CD4-positive, alpha-beta T cell treated with Interleukin-6 for 4 hours (primary cell): ENCODE measurements at places on chromosomes 4 and X.

DNA sequence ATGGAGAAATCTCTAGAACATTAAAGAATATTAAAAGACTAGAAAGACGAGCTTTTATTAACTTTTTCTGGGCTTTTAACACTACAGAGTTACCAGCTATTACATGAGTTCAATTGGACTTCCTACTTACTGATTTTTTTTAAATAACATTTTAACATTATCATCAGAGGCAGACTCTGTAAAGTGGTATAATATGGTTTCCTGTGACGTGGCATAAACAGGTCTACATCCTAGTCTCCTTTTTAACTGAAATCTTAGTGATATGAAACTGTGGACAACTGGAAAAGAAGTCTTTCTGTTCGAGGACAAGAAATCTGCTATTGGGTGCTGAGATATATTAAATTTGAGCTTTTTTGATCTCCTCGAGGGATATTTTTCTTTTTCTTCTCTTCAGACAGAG lies 48.7 kb upstream of the ABCG2 start:
- no peak for DNase-seq

DNA sequence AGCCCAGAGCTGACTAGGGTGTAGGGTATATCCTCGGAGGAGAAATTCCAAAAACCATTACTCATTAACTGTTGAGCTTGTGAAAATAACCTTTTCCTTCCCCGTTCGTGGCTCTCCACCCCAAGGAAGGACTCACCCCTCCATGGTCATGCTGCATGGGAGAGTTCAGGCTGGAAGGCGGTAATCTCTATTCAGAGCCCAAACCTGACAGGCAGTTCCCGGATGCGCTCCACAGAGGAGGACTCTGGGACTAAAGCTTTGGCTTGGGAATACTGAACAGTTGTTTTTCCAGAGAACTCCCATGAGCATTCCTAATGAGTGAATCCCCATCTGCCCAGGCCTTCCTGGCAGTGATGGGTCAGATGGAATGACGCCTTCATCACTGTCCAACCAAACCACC lies 125.4 kb downstream of the BCOR start:
- DNase-seq: no peak

DNA sequence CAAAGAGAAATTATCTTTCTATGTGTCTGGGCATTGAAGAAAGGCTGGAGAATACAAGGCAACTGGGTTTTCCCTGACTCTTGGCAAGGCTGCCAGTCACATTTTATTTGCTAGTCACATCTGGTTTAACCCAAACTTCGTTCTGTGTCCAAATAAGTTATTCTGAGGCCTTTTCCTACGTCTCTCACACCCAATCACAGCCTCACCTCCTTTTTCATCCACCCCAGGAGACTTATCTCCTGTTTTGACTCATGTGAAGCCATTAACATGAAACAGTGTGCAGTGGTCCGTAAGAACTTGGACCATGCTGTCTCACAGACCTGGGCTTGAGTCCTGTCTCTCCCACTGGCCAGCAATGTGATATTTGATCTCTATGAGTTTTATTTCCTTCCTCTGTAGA lies 59.3 kb downstream of the CNGA2 start:
- DNase-seq: no peak

GRCh38 chr4:38846015-38846414 lies 10.6 kb downstream of the TLR6 start:
- DNase-seq: no peak

- DNase-seq: no peak
Measured at GRCh38 chrX:19660604-19661255, 145.4 kb upstream of the MAP3K15 start.

- no peak for DNase-seq
Measured at GRCh38 chrX:42290608-42291007, 367.3 kb upstream of the CASK start.

DNA sequence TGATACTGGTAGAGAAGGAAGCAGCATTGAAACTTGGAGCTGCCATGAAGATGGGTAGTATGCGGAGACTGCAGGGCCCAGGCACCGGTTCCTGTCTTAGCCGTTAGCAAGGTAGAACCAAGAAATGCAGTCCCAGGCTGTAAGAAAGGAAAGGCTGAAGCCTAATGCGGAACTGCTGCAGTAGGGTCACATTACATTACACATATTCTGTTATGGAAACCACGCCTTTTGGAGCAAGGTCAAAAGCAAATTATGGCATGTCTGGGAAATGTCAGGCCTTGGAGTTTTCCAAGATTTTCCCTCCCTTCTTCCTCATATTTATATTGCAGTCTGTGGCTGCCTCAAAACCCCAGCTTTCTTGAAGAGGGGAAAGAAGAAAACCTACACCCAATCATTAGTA lies 204.8 kb upstream of the RASGEF1B start:
- no peak for DNase-seq

- DNase-seq: no peak
Measured at GRCh38 chrX:150049647-150050046, 111.4 kb upstream of the EOLA2 start.

DNA sequence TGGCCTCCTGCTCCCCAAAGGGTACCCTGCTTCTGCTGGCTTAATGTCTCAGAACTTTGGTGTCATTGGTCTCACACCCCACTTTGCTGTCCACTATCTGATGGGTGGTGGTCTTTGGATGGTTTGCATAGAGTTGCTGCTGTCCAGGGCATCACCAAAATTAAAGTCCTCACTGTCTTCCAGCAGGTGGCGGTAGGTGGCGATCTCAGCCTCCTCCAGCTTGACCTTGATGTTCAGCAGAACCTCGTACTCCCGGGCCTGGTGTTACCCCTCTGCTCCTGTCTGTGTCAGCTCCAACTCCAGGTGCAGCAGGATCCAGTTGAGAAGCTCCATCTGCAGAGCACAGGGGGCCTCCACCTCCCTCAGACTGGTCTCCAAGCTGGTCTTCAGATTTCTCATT lies 1169.5 kb upstream of the PABPC4L start:
- DNase-seq: no peak

DNA sequence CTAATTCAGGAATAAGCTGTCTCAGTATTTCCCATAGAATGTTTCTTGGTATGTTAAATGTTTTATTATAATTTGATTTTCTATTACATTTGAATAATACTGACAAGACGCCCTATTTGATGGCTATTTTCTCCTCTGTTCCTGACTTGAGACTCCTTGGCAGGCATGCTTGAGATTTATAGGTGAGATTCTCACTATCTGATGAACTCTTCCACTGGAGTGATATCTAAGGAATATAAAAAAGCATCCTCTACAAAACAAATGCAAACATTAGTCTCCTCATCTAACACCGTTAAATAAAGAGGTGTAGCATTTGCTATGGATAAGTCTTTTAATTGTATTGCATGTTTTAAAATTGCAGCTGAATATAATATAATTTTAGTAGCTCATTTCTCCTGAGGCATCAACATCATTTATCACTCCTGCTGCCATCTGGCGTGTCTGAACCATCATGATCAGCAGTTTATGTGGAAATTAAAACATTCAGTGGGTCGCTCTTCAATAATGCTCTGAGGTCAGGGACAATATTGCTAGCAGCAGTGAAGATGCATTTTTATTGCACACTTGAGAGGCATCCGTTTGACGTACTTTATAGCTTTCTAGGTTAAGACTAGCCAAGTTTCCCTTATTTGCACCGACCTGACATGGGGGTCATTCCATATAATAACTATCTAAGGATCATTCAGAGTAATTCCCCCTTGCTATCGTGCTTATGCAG lies 210.4 kb upstream of the GALNTL6 start:
- DNase-seq: no peak

GRCh38 chr4:151644622-151645021 lies 116.2 kb downstream of the GATB start:
- DNase-seq: no peak

DNA sequence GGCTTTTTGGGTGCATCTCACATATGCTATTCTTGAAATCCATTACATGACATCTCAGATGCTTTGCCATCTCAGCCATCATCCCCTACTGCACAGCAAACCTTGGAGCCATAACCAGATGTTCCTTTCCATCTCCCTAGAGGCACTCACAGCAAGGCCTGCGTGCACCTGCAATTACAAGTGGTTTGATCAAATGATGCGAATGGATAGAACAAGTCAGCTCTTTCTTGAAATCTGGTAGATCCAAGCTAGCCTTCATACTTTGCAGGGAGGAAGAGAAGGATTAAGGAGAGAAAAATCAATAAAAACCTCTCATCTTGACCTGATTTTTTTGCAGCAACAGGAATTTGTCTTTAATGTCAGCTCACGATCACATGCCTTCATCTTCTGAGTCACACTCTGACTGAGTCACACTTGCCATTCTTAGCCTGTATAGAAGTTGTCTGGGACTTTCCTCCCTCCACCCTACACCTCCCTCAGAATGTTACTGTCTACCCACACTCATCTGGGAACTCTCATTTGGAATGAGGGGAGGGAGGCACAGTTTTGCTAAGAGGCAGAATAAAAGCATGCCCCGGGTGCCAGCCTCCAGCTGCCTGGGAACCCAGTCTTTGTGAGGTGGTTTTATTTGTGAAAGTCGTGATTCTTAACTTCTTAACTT lies 11.9 kb upstream of the TRIML1 start:
- DNase-seq: no peak

DNA sequence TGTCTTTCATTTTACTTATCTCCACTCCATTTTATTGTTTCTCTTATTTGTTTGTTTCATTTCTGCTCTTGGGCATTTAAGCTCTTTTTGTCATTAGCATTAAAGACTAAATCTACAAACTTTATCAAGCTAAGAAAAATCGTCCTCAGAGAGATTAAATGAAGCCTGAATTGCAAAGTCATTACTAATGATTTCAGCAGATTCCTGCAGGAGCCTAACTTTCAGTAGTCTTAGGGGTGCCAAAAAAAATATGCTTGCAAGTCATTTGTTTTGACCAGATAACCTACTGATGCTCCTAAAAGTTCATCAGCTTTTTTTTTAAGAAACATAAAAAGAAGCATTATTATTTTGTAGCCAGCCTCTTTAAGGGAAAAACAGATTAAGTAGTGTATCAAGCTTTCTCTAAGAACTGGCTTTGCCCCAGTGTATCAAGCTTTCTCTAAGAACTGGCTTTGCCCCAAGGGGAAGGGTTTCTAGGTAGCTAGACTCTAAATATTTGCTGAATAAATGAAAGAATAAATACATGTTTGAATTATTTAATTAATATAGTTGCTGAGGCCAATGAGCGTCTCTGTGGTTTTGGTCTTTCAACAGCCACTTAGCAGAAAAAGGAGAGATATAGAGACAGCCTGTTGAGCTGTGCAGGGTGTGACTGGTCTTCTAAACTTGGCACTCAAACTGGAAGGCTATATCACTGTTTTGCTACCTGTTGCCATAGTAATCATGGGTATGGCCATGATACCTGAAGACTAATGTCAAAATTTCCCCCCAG lies 174.2 kb downstream of the BTC start:
- DNase-seq: no peak

DNA sequence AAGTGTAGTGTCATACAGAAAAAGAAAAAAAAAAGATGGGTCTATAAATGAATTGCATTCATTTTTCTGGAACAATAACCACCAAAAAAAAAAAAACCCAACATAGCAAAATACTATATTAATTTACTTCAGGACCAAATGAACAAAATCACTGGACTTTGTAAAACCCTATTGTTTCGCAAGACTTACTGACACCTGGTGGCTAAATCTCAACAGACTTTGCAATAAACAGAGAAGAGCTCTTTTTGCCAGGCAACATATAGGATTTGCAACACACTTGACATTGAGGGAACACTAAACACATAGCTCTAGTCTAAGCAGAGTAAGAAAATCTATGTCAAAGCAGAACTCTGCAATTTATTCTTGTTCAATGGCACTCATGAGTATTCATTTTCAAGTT lies 990.2 kb downstream of the STPG2 start:
- DNase-seq: no peak

GRCh38 chrX:63506320-63506719 lies 155.2 kb upstream of the SPIN4 start:
- no peak for DNase-seq

- DNase-seq: no peak
Measured at GRCh38 chr4:76277667-76278066, 26.1 kb downstream of the FAM47E start.

GRCh38 chrX:151825007-151825406 lies 87.7 kb upstream of the MAGEA4 start:
- no peak for DNase-seq

GRCh38 chr4:105619188-105619931 lies 66.9 kb downstream of the ARHGEF38 start:
- DNase-seq: no peak

DNA sequence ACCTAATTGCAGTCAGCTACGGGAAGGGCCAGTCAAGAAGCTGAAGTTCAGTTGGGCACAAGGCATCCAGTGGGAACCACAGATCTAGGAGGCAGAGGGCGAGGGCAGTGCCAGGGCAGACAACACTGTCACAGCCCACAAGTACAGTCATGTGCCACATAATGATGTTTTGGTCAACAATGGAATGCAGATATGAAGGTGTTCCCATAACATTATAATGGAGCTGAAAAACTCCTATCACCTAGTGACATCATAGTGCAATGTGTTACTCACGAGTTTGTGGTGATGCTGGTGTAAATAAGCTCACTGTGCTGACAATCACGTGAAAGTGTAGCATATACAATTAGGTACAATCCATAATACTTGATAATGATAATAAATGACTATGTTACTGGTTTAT lies 4.5 kb upstream of the TMEM255A start:
- no peak for DNase-seq

DNA sequence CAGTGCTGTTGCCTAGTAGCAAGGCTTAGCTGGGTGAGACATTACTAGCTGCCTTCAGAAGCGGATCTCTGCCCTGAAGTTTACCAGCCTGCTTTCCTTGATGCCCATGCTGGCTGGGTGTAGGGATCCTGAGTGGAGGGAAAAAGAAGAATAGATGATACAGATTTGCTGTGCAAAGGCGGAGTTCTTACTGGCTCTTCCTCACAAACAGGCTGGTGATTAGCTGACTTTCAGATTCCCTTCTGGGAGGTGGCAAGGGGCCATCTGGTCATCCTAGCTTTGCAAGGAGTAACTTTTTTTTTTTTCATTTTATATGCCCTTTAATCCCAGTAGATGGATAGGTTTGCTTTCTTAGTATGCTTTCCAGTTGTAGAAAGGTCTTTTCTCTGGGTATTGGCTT lies 44.8 kb downstream of the SMARCA5 start:
- DNase-seq: no peak

- DNase-seq: no peak
Measured at GRCh38 chr4:19130866-19131265, 1109.3 kb upstream of the LCORL start.

DNA sequence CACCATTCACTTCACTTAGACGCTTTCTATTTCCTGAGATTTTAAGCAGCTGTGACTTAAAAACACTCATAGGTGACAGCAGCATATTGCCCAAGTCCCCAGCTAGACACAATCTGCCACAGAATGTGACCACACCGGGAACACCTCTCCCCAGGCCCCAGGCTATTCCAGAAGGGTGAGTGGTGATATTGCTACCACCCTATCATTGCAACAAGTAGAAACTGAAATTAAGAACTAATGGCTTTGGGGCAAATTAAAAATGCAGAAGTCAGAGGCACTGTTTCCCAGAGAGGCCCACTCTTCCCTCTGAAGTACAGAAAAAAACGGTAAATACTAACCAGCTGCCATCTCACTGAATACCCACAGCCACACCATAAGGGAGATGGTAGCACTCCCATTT lies 35.0 kb downstream of the QDPR start:
- no peak for DNase-seq

GRCh38 chr4:106238820-106239420 lies 77.1 kb downstream of the TBCK start:
- DNase-seq: no peak
